Mesenchymal stem cell (in vitro differentiated cells and primary cell): ENCODE measurements at places on chromosomes 12 and 14.
A peak's percentile ranks its signal among the peaks of the same experiment; 100 is the strongest.

- DNase-seq = no peak
These were observed 40.1 kb downstream of the PDZRN4 start for GRCh38 chr12:41228066-41228820.

GRCh38 chr12:71448150-71448581, 8.6 kb downstream of the LGR5 start:
- no peak for DNase-seq

DNA sequence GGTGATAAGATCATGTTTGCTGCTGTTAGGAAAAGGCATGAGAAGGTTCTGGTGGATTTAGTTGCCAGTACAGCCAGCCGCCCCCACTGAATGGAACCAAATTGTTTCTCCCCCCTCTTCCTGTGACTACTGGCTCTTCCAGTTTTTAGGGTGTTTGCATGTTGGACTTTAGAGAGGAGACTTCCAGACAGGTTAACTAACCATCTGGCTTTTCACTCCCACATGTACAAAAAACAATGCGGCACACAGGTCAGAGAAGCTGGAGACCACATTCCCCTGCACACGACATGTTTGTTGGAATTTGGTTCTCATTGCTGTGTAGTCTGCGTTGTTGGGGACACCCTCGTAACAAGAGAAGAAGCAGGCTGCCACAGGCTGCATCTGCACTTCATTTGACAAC, 103.9 kb upstream of the TMEM132C start:
- DNase-seq = no peak

DNA sequence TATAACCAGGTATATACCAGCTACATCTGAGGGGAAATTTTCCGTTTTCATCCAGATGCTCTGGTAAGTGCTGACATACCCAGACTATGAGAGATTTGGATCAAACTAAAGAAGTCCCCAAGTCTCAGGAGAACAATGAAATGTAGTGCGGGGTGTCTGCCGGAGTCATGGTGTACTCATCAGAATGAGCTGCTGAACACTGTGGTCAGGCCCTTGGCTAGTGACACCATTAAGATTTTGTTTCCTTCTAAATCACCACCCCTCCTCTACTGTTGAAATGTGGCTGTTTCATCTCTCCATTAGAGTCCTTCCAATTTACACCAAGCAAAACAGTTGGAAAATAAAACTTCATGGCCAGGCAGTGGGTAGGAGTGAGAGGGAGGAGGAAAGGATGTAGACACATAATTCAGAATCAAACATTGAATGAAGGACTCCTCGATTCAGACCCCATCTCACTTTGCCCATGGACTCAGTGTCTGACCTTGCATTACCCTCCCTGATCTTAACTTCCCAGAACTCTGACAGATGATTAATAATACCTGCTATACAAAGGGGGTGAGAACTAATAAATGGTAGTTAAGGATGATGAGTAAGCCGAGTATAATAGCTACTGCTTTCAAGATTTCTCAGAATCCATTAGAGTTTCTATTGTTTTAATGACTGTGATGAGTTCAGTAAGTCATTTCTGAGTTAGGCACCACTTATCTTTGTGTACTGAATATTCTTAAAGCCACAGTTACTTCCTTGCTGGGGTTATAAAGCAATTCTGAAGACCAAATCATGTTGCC, 127.4 kb downstream of the CRADD start:
- no peak for DNase-seq

DNA sequence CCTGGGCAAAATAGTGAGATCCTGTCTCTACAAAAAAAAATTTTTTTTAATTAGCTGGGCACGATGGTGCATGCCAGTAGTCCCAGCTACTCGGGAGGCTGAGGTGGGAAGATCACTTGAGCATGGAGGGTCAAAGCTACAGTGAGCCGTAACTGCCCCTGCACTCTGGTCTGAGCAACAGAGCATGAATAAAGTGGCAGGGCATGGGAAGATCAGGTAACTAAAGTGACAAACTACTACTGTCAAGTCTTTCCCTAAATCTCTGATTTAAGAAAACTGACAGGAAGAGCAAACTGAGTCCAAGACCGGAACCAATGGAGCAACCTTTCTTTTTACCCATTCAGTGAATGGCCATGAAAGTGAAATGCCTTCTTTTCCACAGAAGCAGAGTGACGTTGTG, 10.8 kb downstream of the DCAF5 start:
- no peak for DNase-seq

GRCh38 chr12:108773798-108774788, 42.8 kb upstream of the CORO1C start:
- DNase-seq = peak; percentile 87

GRCh38 chr14:64815257-64815656, 64.5 kb downstream of the SPTB start:
- no peak for DNase-seq

GRCh38 chr12:108313606-108314351, 25.3 kb downstream of the CMKLR1 start:
- no peak for DNase-seq

DNA sequence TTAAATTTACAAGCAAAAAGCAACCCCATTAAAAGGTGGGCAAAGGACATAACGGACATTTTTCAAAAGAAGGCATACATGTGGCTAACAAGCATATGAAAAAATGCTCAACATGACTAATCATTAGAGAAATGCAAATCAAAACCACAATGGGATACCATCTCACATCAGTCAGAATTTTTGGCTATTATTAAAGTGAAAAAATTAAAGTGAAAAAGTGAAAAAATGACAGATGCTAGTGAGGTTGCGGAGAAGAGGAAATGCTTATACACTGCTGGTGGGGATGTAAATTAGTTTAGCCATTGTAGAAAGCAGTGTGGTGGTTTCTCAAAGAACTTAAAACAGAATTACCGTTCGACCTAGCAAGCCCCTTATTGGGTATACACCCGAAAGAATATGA, 7.9 kb downstream of the OTOGL start:
- no peak for DNase-seq

GRCh38 chr14:81430235-81430634, 30.1 kb upstream of the STON2 start:
- DNase-seq = no peak

DNA sequence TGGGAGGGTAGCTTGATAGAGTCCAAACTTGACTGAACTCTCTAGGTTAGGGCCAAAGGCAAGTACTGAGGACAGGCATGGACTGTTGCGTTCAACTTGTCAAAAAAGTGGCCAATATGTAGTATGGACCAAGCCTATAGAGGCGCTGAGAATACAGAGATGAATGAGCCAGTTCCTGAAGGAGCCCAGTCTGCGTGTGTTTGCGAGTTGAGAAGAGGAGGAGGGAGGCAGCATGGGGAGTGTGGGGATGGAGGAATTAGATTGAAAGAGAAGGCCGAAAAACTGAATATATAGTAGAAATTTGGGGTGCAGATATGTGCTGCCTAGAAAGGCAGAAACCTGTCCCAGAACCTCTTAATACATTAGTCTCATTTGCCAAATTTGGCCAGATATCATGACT, 412.4 kb downstream of the PCNX1 start:
- DNase-seq = no peak

GRCh38 chr12:111143271-111143670, 222.9 kb upstream of the MYL2 start:
- DNase-seq = no peak

GRCh38 chr12:113815031-113815430, 151.1 kb downstream of the RBM19 start:
- no peak for DNase-seq

DNA sequence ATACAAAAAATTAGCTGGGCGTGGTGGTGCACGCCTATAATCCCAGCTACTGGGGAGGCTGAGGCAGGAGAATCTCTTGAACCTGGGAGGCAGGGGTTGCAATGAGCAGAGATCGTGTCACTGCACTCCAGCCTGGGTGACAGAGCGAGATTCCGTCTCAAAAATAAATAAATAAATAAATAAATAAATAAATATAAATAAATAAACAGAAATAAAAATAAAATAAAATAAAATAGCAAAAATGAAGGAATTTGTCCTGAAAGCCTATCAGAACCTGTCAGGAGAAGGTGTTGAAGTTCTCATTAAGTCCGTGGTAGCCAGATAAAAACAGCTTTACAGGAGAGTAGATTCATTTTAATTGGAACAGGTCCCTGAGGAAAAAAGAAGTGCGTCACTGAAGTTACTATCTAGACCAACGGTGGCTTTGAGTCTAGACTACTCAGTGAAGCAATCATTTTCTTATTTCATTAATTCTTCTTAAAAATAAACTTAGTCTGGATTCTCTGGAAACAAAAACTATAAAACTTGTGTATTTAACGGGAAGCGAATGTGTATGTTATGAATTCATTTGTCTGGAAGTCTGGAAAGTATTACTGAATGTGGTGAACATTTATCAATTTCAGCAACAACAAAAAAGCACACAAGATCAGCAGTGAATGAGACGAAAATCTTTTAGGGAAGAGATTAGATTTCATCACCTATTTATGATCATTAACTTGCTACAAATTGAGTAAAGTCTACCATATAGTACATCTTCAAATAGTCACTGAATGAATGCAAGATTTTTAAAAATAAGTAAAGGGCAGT, 248.5 kb upstream of the PDE3A start:
- no peak for DNase-seq

DNA sequence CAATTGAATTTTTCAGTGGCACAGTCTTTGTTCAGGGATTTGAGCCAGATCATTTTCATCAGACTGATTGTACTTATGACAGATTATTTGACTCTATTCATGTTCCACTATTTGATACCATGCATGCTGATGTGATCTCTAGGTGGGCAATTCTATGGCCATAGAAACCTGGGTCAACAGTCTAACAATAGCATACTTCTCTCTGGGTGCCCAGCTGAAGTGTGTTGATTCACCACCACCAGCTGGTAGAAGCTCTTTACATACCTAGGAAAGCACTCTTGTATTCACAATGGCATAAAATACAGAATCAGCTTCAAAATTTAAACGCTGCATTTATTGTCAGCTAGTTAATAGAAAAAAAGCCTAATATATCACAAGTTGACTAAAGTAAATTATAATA, 90.2 kb upstream of the TMTC2 start:
- no peak for DNase-seq

GRCh38 chr14:42140831-42141279, 534.2 kb downstream of the LRFN5 start:
- DNase-seq = peak; percentile 88

DNA sequence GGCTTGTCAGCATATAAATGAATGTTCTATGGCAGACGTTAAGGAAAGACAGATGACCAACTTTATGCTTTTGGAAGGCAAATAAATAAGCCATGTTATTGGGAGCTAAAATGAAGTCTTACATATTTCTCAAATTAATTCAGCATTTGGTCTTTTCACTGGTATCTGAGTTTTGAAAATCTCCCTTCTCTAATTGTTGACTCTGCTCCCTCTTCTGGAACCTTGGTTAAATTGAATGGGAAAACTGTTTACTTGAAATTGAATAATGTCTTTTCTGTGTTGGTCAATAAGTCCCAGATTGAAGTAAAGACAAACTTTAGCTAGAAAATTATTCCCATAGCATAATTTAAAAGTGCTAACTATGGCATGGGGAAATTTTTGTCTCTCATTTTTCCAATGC, 38.7 kb downstream of the LGR5 start:
- DNase-seq = no peak

GRCh38 chr12:99311373-99311772, 336.2 kb upstream of the GARIN6 start:
- no peak for DNase-seq

- DNase-seq = no peak
These were observed 37.3 kb downstream of the LTBP2 start for GRCh38 chr14:74574706-74575105.

- no peak for DNase-seq
These were observed 90.3 kb upstream of the EEA1 start for GRCh38 chr12:93019212-93019927.

DNA sequence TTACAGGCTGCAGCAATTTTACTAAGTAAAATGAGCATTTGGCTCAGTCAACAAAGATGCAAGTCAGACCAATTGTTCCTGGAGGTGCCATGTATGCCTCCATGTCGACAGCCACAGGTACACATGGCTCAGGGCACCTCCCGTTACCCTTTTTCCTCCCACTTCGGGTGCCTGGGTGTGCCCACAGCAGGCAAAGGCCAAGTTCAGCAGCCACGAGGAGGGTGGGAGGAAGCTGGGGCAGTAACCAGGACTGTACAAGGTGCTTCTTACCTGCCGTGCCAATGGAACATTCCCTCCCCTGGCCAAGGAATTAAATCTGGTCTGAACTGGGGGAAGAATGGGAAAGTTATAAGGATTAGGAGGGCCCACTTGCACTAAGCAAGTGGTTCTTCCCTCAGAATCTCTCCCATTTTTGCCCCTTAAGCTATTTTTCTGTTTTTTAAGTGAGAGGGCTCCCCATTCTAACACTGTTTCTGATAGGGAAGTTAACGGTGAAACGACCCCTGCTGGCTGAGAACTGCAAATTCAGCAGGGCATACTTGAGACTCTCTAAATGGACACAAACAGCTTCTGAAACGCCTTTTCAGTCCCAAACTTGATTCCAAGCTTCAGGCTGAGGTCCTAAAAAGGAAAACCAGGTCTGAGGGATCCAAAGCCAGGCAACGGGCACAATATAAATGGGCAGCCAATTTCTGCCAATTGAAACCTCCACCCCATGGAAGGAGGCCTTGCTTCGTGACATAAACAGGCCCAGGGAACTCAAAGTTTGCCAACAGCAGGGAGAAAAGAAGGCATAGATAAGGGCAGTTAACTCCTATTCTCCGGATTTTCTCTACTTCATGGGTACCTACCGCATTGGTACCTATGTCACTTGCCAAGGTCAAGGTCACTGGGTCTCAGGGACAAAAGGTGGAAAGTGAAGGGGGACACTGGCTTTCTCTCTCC, 24.8 kb downstream of the CLECL1 start:
- peak; percentile 62 for DNase-seq

DNA sequence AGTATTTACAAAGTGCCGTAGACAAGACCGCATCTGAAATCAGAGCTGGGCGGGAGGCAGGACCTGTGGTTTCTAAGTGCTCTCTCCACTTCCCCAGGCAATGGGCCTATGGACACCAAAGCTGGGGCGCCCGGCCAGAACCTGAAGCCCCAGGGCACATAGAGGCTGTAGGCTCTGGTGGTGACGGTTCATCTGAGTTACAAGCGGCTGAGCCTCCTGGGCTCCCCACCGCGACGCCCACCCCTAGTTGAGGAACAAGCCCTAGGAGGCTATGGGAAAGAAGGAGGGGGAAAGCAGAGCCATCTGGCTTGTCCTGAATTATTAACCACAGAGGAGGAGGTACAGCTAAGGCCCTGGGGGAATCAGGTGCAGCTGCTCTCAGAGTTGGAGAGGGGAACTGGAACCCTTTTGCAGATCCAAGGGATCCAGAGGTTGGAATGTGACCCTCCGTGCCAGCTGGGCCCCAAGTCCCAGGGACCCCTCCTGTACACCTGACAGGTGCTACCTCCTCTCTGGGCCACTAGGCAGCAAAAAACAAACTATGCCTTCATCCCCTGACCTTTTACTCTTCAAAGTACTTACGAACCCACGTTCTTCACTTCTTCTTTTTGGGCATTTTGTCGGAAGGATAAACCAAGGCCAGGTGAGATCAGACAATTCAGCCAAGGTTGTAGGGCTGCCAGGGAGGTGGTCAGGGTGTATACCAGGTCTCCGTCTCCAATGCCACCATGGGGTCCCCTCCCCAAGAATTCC, 77.2 kb downstream of the ARL6IP4 start:
- DNase-seq = no peak

DNA sequence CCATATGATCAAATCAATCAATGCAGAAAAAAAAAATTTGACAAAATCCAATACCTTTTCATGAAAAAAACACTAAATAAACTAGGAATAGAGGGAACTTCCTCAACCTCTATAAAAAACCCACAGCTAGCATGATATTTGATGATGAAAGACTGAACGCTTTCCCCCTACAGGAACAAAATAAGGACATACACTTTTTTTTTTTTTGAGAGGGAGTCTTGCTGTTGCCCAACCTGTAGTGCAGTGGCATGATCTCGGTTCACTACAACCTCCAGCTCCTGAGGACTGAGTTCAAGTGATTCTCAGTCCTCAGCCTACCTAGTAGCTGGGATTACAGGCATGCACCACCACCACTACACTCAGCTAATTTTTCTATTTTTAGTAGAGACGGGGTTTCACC, 17.9 kb upstream of the CAMKK2 start:
- no peak for DNase-seq
